ENCODE measurements at places on chromosomes 7 and 10. TPM values are rescaled to one million over a fixed set of nuclear protein-coding genes. Genes with fewer than 3 reads are reported as not detected.

The TBATA gene
- not detected for total RNA-seq

The LRIT1 gene
- not detected for total RNA-seq

The UCMA gene
- total RNA-seq: not detected

The HMX2 gene
- total RNA-seq: not detected

The NUTM2E gene
- not detected for total RNA-seq

The PDLIM1 gene
- total RNA-seq: 4.8 TPM

The RBM48 gene
- 13.9 TPM for total RNA-seq

The ZMIZ1 gene
- 26.6 TPM for total RNA-seq

The IQUB gene
- 0.50 TPM for total RNA-seq

The RSPH10B gene
- total RNA-seq: 0.37 TPM

The CRYGN gene
- 0.25 TPM for total RNA-seq

The SFRP5 gene
- not detected for total RNA-seq

The PRPS1L1 gene
- total RNA-seq: not detected

The CACNB2 gene
- total RNA-seq: 0.33 TPM

The ZNF736 gene
- 18.6 TPM for total RNA-seq

All from uterine smooth muscle cell (primary cell).